ENCODE measurements at places on chromosomes 4 and X. TPM values are rescaled to one million over a fixed set of nuclear protein-coding genes. Genes with fewer than 3 reads are reported as not detected.

Gene FUNDC2
- polyA plus RNA-seq = 117 TPM

Gene SOX3
- polyA plus RNA-seq = not detected

Gene NHSL2
- 10.8 TPM for polyA plus RNA-seq

Gene PDZD4
- polyA plus RNA-seq = 10.5 TPM

Gene KCNE5
- polyA plus RNA-seq = 8.0 TPM

Gene F8A2
- polyA plus RNA-seq = not detected

Gene USP27X
- 7.2 TPM for polyA plus RNA-seq

Gene FGF5
- not detected for polyA plus RNA-seq

Gene MAGEA2B
- not detected for polyA plus RNA-seq

Gene TCEAL6
- polyA plus RNA-seq = 0.23 TPM

Gene RGN
- 13.9 TPM for polyA plus RNA-seq

Gene MAGEE2
- polyA plus RNA-seq = 0.71 TPM

Gene PAK3
- polyA plus RNA-seq = 1.3 TPM

Gene ATOH1
- not detected for polyA plus RNA-seq

Gene FAM200B
- polyA plus RNA-seq = 45.4 TPM

Gene RAB39B
- polyA plus RNA-seq = 1.00 TPM

Gene MAGED2
- polyA plus RNA-seq = 567 TPM

Gene ASB11
- 0.17 TPM for polyA plus RNA-seq

Gene HEPH
- polyA plus RNA-seq = 45.8 TPM

Gene C4orf36
- 6.0 TPM for polyA plus RNA-seq

Gene IL2
- polyA plus RNA-seq = not detected

Gene PRRG3
- polyA plus RNA-seq = 17.5 TPM

Gene ZNF518B
- polyA plus RNA-seq = 23.7 TPM

Gene GJB1
- polyA plus RNA-seq = 3.2 TPM

Gene FAM149A
- polyA plus RNA-seq = 20.8 TPM

Gene KLHL13
- polyA plus RNA-seq = 2.9 TPM

Gene MTMR8
- polyA plus RNA-seq = 2.6 TPM

Gene IL21
- polyA plus RNA-seq = not detected

Gene CFP
- polyA plus RNA-seq = 7.0 TPM

Gene CCDC149
- 22.8 TPM for polyA plus RNA-seq

Gene SLC16A2
- polyA plus RNA-seq = 24.2 TPM

Gene F9
- not detected for polyA plus RNA-seq

Gene IL1RAPL1
- 0.60 TPM for polyA plus RNA-seq

Gene TMEM271
- not detected for polyA plus RNA-seq

Gene DCAF12L1
- 0.57 TPM for polyA plus RNA-seq

Gene CRLF2
- not detected for polyA plus RNA-seq

Gene SPANXN4
- not detected for polyA plus RNA-seq

Gene ATRX
- 95.6 TPM for polyA plus RNA-seq

Gene SCRG1
- 0.59 TPM for polyA plus RNA-seq

Gene XAGE2
- 0.24 TPM for polyA plus RNA-seq

Gene SH3BP2
- polyA plus RNA-seq = 58.2 TPM

Gene TLR3
- polyA plus RNA-seq = 13.3 TPM

Gene ACE2
- 0.66 TPM for polyA plus RNA-seq

Gene SLC7A11
- 0.61 TPM for polyA plus RNA-seq

Gene GLOD5
- polyA plus RNA-seq = 1.9 TPM

Gene SLITRK4
- 1.6 TPM for polyA plus RNA-seq

Gene GBA3
- 0.13 TPM for polyA plus RNA-seq
